Central memory CD8-positive, alpha-beta T cell (primary cell): ENCODE measurements at places on chromosomes 13 and 19.

DNA sequence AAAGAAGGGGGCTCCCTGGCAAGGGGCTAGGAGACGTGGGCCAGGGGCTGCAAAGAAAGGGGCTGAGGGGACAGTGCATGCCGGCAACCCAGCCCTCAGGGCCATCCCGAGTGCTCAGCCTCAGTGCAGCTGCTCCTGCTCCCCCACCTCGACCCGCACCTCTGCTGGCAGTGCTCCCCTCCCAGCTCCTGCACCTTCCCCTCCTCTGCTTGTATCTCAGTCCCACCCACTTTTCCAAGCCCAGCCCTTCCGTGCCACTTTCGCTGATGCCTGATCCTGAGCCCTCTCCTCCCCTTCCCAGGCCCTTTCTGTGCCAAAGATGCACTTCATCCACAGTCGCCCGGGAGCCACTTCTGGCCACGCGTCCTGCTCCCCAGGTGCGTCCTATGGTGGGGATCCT, 69.9 kb upstream of the KCTD15 start:
- DNase-seq, result no peak

GRCh38 chr13:74575729-74576125, 441.5 kb upstream of the KLF12 start:
- DNase-seq, result peak; percentile 17

DNA sequence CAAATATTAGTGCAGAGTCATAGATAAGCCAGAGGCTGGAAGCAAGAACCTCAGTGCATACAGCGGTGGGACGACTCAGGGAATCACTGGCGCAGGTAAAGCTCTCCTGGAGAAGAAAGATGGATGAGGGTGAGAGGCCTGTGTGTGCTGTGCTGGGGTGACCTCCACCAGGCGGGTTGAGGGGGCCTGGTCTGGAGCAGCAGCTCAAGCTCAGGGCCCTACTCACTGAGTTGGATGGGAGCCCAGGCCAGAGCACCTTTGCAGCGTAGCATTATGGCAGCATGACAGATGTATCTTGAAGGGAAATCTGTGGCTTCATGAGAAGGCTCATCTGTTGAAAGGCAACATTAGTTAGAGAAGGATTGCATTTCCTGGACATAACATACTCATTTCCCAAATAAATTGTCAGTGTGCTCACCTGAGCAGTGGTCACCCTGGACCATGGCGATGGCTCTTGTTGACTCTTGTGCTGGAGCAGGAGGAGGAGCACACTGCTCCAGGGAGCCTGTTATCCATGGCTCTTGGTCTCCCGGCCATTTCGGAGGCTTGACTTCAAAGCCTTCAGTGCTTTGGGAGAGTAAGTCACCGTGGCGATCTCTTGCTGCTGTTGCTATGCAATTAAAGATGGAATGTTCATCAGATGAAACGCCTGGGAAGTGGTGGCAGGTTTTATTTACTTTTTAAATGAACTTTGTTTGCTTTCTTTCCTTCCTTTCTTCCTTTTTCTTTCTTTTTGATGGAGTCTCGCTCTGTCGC, 25.0 kb downstream of the HNRNPM start:
- no peak for DNase-seq

GRCh38 chr19:2058570-2059421, 7.8 kb upstream of the MKNK2 start:
- no peak for DNase-seq

- DNase-seq, result no peak
Measured at GRCh38 chr19:2355168-2356035, 4.7 kb upstream of the TMPRSS9 start.

- no peak for DNase-seq
Measured at GRCh38 chr19:7887408-7888144, 734 bp upstream of the LRRC8E start.

- DNase-seq, result no peak
Measured at GRCh38 chr13:98129059-98129746, 13.7 kb upstream of the FARP1 start.

DNA sequence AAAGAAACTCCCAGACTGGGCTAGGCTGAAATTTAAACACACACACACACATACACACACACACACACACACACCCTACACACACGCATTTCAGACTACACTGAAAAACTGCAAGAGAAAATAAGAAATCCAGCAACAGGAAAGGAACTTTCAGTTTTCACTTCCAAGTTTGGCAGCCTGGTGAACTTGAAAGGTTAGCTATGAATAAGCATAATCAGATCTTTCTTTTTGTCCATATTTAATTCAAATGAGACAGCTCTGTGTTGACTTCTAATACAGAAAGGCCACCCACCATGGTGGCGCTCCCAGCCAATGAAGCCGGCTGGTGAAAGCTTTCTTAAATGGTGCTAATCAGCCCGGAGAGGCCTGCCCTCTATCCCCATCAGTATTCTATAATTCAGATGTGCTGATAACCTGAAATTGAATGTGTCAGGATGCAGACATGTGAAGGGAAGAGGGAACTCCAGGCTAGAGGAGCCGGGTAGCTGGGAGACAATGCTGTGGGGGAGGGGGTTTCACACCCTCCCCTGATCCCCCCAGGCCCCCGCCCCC, 108.3 kb upstream of the ZNF536 start:
- DNase-seq, result no peak

GRCh38 chr13:71874458-71874857, 7.5 kb upstream of the DACH1 start:
- no peak for DNase-seq

DNA sequence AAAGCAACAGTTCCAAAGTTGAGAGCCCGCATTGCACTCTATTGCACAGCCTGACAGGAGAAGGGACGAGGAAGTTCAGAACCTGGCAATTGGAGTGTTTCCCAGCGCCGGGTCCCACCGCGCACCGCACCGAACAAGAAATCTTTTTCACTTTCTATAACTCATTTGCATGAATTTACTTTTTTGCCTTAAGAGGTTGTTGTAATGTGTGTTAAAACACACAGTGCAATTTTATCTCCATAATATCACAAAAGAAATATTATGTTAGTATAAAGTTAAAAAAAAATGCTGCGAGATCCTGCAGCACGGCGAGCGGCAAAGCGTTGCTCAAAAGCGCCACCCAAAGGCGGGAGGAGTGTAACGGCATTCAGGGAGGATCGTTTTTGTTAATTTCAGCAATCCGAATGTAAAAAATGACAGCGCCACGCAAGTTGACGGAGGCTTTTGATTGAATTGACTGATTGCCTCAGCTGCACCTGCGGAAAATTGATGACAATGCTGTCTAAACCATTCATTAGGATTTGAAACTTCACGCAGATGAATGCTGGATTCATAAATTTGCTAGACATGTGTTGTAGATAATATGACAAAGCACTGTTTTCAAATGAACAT, 303.6 kb upstream of the ZNF507 start:
- DNase-seq, result no peak

DNA sequence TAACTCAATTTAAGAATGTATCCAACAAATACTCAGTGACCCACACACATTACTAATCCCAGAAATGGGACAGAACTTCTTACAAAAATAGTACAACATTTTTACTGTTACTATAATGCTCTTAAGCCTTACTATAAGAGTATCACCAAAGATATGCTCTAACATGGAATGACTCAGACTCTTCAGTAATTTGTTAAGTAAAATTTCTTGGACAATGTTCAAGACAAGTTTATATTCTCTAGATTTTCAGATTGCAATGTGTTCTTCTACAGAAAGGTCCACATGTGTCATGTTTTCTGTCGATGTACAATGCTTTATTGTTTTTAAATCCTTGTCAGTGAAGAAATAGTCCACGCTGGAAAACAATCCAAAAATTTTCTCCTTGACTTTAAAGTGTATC, 66.3 kb upstream of the RFXAP start:
- no peak for DNase-seq

DNA sequence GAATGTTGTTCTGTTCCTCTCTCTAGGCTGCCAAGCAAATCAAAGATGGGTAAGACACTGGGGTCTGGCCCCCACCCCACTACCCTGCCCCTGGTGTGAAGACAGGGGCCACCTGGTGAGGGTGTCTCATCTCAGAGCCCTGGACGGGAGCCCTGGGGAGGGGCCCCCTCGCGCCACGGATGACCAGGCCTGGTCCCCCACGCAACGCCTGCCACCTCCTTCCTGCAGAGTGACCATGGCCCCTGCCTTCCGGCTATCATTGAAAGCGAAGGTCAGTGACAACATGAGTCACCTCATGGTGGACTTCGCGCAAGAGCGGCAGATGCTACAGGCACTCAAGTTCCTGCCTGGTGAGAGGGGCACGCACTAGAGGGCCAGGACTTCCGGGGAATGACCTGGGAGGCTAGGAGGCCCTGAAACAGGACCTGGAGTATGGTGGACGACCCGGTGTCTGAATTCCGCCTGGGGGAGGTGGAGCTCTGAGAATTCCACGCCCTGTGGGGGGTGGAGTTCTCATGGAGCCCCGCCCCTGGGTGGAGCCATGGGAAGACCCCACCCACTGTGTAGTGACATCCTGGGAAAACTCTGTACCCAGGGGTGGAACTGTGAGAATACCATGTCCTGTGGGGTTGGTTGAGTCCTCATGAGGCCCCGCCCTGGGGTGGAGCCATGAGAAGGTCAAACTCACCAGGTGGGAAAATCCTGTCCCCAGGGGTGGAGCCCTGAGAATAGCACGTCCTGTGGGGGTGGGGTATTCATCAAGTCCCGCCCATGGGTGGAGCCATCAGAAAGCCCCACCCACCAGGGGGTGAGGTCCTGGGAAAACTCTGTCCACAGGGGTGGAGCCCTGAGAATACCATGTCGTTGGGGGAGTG, 6.1 kb downstream of the FSD1 start:
- DNase-seq, result no peak

- DNase-seq, result no peak
Measured at GRCh38 chr13:43277142-43277541, 253.8 kb downstream of the DNAJC15 start.

DNA sequence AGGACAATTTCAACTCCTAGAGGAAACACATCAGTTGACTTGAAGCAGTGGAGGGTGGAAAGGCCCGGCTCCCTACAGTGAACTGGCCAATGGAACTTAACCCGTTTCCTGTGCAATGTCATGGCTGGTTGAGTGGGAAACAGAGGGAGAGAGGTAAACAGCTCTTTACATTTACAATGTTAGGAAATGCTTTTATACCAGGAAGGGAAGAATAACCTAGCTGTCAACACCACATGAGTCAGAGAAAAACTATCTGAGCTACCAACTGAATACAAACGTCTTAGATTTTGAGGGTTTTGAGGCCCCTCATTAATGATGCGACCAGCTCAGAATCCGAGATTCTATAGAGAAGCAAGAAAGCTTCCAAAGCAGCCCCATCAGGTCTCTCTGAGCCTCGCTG, 36.7 kb downstream of the CARD8 start:
- DNase-seq, result no peak

- DNase-seq, result no peak
Measured at GRCh38 chr19:29489172-29489951, 36.4 kb upstream of the VSTM2B start.
